Astrocyte (in vitro differentiated cells and primary cell): ENCODE measurements at places on chromosomes 13 and 19.

DNA sequence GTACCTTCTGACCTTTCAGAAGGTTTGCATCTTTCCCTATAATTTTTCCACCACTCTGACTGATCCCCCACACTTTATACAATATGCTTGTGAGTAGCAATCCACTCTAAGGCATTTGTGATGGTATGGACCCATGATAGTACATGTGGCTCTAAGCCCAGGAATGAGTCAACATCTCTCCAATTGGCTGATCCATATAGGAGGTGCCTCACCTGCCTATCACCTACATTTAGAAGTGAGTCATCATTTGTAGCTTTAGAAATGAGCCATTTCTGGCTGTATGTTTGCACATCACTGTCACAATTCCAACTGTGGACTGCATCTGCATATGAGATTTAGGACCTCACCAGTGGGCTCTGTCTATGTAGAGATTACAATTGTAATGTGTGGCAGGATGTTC is 133.1 kb upstream of the ZNF91 start:
- DNase-seq, result no peak

GRCh38 chr19:28633319-28634018 is 579.5 kb downstream of the UQCRFS1 start:
- peak; percentile 38 for DNase-seq

GRCh38 chr13:80547885-80548825 is 207.2 kb upstream of the SPRY2 start:
- DNase-seq, result no peak

DNA sequence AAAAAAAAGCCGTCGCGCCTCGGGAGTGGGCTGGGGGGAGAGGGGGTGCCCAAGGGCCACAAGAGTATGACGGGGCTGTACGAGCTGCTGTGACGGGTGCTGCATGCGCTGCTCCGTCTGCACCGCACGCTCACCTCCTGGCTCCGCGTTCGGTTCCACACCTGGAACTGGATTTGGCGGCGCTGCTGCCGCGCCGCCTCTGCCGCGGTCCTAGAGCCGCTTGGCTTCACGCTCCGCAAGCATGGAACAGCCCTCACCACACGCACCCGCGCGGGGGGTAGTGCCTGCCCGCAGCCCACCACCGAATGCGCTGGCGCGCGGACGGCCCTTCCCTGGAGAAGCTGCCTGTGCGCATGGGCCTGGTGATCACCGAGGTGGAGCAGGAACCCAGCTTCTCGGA is 18.8 kb downstream of the C1QTNF9 start:
- DNase-seq, result no peak

- no peak for DNase-seq
Observed at GRCh38 chr13:35499196-35499662, 22.7 kb upstream of the MAB21L1 start.

DNA sequence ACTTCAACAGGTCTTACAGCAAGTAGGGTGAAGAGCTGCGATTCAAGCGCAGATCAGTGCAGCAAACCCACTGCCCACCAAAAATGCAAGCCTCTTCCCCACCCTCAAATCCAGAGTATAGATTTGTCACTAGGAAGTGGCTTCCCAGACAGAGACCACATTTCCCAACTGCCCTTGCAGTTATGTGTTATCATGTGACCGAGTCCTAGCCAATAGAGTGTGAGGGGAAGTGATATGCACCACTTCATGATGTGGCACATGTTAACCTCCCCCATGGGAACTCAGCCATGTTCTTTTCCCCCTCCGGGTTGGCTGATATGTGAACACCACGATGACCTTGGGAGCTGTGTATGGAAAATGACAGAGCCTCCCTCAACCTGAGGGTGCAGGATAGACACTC is 50.8 kb downstream of the MBD3L2B start:
- DNase-seq, result no peak

GRCh38 chr19:7739801-7740681 is 7.3 kb downstream of the CD209 start:
- DNase-seq, result no peak

- DNase-seq, result no peak
Observed at GRCh38 chr13:59301174-59301567, 862.6 kb downstream of the DIAPH3 start.

DNA sequence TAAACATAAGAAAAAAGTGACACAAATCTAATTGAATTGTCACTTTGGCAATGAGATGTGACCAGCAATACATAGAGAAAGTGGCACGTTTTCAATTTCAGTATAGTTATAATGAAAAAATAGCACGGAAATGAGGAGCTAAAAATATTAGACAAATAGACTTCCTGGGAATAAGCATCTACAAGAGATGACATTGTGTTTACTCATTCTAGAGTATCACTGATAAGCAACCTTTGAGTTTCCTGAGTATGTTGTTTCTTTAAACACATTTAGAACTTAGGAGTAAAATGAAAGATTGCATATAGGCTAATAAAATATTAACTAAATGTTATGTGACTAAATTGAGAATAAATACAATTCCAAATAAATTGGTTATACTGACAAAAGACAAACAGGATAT is 207.1 kb upstream of the SLITRK6 start:
- no peak for DNase-seq

DNA sequence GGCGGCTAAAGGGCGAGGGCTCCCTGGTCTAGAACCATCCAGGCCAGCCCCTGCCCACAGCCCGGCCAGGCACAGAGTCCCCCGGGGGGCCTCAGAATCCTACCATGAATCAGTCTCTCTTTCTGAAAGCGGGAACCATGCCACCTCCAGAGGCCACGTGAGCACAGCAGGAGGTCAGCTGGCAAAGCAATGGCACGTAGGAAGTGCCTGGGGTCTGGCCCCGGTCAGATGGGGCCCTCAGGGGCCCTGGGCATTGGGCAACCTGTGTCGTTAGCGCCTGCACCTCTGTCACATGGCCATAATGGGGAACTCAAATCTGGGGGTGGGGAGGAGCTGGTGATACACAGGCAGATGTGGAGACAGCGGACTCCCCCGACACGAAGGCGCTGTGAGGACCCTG is 8.8 kb downstream of the MFSD12 start:
- DNase-seq, result no peak

DNA sequence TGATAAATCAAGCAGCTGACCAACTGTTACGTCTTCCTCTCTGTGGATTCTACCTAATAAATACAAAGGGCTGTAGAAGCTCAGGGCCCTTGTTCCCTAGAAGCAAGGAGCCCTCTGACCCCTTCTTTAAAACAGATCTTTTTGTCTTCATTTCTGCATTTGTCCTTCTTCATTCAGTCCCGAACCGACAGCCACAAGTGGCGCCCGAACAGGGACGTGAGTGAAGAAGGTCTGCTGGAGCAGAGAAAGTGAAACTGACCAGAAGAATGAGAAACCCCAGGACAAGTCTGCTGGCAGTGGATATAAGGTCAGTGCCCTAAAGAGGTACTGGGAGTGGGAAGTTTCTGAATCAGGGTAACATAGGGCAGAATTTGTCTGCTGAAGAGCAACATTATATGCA is 13.1 kb downstream of the ZNF773 start:
- peak; percentile 42 for DNase-seq

DNA sequence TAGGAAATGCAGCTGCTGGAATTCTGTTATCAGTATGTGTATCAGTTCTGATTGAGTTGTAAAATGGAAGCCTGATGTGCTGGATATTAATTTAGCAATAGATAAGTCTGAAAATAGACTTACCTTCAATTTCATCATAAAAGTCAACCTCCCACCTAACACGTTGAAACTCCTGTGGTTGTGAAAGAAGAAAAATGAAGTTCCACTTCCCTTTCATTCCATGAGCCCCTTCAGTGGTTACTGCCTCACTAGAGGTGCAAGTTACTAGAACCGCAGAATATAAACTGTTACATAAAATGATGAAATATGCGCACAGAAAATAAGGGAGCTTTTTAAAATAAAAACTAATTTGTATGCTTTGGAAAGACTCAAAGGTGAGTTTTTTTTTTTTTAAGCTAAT is 249.2 kb downstream of the SHISA2 start:
- no peak for DNase-seq

- DNase-seq, result no peak
Observed at GRCh38 chr13:104875038-104875754, 1660.3 kb downstream of the EFNB2 start.

DNA sequence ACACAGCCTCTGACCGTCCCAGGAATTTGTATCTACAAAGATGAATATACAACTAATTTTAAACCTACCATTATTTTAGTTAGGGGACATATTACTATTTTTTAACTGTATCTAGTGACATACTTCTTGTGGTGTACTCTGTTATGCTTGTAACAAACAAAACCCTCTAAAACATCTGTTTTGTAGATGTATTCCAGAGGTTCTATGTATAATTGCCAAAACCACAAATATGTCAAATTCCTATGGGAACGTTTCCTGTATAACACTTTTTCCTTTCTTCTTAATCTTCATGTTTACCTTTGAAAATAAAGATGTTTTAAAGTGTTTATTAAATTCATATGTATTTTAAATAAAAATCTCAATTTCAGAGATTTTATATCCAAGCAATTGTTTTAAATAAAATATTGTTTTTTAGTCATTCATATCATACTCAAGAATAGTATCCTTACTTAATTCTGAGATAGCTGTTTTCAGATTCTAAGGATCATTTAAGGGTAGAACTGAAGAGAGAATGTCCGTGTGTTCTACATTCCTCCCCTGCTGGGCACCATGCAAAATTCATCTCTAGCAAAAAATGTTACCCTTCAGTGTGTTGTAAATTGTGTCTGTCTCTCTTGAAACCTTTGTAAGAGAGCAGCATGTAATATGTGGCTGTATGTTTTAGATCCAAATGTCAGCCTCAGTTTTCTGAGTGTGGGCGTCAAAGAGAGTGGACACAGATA is 1327.7 kb downstream of the EFNB2 start:
- peak; percentile 18 for DNase-seq

DNA sequence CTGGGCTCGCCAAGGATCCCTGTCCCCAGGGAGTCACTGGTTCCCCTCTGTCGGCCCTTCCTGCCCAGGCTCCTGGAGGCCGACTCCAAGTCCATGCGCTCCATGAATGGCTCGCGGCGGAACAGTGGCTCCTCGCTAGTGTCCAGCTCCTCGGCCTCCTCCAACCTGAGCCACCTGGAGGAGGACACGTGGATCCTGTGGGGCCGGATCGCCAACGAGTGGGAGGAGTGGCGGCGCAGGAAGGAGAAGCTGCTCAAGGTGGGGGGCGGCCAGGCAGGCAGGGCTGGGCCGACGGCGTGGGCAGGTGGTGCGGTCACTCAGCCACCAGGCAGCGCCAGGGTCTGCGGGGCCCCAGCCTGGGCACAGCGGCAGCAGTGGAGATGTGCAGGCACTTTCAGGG is 17.6 kb downstream of the EVI5L start:
- DNase-seq, result no peak

DNA sequence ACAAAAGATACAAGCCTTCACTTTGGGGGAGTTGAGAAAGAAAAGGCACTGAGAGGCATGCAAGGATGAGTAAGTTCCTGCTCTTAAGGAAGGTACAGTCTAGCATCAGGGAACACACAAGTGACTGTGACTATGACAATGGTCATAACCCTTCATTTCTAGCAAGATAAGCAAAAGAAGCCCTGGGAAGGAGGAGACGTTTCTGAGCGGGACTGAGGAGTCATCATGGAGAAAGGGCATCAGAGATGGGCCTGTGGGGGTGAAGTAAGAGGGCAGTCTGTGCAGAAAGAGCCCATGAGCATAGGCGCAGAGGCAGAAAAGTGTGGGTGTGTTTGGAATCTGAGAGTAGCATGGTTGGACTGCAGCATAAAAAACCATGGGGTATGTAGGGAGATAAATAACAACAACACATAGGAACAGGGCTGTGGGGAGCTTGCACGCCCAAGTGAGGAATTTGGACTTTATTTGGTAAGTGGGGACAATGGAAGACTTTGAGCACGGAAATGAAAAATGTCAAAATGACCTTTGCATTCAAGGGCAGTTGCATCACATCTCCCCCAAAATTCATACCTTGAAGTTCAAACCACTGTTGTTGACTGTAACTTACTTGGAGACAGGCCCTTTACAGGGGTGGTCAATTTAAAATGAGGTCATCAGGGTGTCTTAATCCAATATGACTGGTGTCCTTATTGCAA is 86.7 kb downstream of the MBNL2 start:
- DNase-seq, result peak; percentile 34

DNA sequence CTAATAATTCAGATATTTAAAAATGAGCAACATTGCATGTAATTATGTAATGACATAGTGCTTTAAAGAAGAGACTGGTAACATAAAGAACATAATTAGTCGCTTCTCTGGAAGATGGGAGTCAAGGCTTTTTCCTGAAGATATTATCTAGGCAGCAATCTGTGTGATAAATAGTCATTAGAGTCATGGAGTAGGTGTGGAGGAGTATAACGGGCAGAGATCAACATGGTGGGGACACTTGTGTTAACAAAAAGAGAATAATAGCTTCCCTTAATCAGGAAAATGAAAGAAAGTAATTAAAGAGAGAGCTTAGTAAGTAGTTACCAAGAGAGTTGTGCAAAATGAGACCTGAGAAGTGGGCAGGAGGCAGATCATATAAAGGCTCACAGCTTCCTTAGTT is 1417.1 kb upstream of the ATXN8OS start:
- no peak for DNase-seq

DNA sequence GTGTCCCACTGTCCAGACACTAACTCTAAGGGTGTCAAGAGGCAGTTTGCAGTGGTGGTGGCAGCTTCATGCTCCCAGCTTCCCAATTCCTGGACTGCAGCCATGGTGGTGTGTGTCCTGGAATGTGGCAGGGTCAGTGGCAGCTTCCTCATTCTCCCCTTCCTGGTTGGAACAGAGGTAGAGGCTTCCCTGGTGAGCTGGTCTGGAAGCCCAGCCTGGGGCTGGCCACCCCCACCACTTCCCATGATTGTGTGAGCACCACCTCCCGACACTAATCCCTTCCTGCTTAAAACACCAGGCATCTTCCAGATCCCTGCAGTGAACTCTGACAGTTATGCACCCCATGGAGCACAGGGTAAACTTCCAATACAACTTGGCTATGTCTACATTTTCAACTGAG is 134.9 kb downstream of the RAP2A start:
- no peak for DNase-seq

- DNase-seq, result peak; percentile 96
Observed at GRCh38 chr13:42720113-42720857, 61.1 kb upstream of the FAM216B start.

- no peak for DNase-seq
Observed at GRCh38 chr19:5943045-5943444, 29.0 kb downstream of the CAPS start.

GRCh38 chr19:604355-604754 is 14.7 kb downstream of the HCN2 start:
- DNase-seq, result no peak

DNA sequence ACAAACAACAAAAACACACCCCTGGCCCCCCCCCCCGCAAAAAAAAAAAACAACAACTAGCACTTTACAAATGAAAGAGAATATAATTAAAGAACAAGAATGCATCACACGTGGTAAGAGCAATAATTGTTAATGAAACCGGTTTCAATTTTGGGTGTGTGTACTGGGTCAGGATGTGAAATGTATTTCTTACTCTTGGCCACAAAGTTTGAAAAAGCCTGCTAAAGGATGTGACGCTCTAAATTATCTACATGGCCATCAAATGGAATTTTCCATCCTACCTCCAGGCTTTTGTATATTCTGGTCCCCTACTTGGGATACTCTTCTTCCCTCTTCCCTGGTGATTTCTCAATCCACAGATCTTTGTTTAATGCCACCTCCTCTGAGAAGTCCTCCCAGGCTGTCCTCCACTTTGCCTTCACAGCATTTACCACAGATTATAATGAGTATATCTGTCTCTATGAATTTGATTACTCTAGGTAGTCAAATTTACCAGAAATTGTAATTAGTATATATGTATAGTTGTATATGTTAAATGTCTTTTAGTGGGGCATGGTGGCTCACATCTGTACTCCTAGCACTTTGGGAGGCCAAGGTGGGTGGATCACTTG is 2.1 kb downstream of the SARS2 start:
- no peak for DNase-seq
